ENCODE measurements at places on chromosomes 5 and 9.

DNA sequence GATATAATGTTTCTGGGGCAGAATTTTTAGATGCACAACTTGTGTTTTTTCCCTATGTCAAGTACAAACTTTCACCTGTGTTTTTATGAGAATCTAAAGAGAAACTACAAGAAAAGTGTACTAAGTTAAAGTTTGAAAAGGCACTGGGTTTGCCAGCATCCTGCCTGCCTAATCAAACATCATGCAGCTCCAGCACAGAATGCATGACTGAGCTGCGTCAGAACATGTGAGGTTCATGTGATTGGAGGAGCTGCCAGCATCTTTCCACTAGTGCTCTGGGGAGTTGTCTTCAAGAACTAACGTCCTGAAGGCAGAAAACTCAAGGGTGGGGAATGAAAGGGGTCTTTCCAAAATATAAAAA lies 46.1 kb upstream of the RIC1 start:
- peak; percentile 84 for DNase-seq

GRCh38 chr5:179435181-179435580 lies 89.9 kb upstream of the ADAMTS2 start:
- DNase-seq = no peak

DNA sequence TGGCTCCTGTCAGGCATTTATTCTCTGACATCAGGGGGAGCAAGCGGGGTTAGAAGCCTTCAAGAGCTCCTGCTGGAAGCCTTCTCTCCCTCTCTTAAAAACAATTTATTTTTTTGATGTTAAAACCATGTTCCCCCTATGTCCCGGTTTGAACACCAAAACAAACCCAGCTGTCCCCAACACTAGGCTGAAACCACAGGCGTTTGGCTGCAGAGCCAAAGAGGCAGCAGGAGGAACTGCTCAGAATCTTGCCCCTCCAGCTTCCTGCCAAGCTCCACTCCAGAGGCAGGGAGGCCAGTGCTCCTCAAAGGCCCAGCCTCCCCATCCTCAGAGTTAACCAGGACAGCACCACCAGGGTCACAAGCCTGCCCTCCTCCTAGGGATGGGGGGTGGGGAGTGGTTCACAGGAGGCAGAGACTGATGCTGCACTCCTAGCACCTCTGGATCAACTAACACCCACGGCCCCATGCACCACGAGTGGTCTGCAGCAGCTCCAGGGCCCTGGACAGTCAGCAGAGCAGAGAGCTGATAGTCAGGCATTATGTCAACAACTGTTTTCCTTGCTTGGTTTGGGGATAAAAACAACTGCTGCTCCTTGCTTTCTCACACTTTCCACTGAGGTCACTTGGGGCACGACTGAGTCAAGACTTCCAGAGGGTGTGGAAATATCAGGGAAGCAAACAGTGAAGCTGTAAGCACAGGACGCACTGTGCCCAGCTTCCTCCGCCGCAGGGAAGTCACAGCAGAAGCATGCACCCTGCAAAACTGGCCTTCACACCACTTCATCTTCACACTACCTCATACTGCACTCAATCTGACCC lies 96.5 kb upstream of the ADRA1B start:
- DNase-seq = no peak

- no peak for DNase-seq
Measured at GRCh38 chr5:167565189-167565954, 726.1 kb upstream of the WWC1 start.

- DNase-seq = no peak
Measured at GRCh38 chr9:18849270-18849669, 183.7 kb downstream of the SAXO1 start.

GRCh38 chr5:109709225-109709624 lies 19.5 kb downstream of the MAN2A1 start:
- no peak for DNase-seq

GRCh38 chr5:106269252-106269843 lies 1401.4 kb downstream of the EFNA5 start:
- no peak for DNase-seq

GRCh38 chr5:115209279-115209678 lies 39.6 kb upstream of the TRIM36 start:
- no peak for DNase-seq

- peak; percentile 21 for DNase-seq
Measured at GRCh38 chr5:54217826-54218503, 92.4 kb downstream of the ARL15 start.
